ENCODE measurements at places on chromosomes 11 and 22.
A peak's percentile ranks its signal among the peaks of the same experiment; 100 is the strongest.

DNA sequence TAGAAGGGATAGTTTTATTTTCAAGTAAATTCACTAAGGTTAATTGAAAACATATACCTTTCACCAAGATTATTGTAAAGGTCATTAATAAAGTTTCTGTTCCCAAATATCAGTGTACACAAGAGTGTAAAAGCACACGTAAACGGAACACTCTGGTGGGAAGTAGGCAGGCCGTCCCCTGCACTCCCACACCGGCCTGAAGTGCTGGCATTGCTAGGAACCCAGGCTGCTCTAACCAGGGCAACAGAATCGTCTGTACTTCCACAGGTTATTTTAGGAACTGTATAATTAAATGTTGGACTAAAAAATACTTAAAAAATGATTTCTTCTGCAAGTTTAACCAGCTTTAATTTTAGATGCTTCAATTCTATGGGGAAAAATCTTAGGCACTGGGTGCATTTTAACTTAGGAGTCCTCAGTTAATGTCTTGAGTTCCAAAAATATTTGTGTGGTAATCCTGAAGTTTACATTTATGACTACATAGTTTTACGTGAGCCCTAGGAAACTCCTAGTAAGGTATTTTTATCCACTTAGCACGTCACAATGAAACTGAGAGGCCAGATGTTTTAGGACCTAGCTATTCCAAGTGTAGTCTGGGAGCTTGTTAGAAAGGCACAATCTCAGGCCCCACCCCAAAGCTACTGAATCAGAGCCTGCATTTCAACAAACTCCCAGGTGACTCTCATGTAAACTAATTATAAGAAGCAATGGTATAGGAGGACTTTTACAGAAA is 31.2 kb downstream of the KMT5B start:
- DNase-seq, result no peak

DNA sequence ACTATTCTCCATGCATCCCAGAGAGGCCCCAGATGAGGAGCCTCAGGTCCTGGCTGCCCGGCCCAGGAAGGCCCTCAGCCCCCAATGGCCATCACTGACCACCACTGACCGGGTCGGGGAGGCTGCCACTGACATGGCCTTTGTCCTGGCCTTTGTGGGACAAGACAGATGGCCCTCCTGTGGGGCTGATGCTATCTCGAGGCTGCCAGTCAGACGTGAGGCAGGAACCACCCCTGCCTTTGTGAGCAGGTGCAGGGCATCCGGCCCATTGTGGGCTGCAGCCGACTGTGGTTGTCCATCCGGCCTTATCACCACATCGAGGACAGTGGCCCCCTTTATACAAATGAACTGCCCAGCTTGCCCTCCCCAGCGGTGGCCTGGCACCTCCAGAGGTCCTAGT is 5.5 kb downstream of the GP1BB start:
- no peak for DNase-seq

DNA sequence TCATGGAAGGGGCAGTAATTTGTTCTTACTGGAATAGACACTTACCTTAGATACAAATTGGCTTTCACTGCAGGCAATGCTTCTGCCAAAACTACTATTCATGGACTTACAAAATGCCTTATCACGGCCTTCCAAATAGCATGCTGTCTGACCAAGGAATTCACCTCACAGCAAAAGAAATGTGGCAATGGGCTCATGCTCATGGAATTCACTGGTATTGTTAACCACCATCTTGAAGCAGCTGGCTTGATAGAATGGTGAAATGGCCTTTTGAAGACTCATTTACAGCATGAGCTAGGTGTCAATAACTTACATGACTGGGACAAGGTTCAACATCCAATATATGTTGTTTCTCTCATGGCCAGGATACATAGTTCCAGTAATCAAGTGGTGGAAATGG is 21.9 kb downstream of the OR5B21 start:
- no peak for DNase-seq

GRCh38 chr11:130675371-130675821 is 227.0 kb downstream of the ADAMTS15 start:
- no peak for DNase-seq

- no peak for DNase-seq
These were observed 179.2 kb upstream of the ZC3H12C start for GRCh38 chr11:109914038-109914437.

DNA sequence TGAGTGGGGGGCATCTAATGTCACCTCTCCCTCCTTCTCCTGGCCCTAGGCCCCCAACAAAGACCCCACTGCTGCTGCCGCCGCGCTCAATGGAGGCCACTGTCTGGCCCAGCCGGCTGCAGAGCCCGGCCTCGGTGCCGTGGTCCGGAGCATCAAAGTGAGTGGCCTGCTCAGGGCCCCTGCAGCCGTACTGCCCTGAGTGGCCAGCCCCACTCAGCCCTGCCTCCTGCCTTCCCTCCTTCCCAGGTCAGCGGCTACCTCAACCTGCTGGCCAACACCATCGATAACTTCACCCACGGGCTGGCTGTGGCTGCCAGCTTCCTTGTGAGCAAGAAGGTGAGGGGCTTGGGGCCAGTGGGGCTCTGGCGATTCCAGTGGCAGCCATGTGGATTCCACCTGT is 5.0 kb downstream of the SLC39A13 start:
- DNase-seq, result no peak

DNA sequence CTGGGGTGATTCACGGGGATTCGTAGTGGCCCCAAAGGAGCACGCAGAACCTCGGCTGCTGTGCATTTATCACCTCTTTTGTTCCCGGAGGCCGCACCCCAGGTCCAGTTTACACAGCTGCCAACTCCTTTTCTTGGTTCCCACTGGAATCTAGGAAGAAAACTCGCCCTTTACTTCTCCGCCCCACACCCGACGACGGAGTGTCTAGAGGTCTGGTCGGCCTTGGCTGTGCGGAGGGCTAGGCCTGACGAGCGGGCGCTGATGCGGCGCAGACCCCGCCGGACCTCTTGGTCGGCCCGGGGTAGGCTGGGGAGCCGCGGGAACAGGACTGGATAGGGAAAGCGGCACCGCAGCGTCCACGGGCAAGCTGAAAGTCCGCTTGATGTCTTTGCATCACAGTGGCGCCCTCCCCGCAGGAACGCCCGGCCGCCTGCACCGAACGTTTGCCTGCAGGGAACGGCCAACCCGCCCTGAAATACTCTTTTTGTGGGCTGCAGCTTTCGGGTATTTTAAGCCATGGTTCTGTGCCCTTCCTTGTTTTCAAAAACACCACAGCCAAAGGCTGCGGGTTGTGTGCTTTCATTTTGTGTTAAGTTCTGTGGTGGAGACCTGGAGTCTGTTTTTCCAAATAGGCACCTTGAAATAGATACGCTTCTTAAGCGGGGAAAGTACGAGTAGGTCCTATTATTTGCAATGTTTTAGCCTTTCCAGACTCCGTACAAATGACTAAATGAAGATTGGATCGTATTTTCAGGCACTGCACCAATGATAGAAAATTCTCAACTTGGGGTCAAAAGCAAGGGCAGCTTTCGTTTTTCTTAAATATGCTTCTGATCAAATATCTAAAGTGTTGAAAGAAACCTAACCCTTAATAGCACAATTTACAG is 829 bp upstream of the ZBED5 start:
- DNase-seq, result peak; percentile 4

DNA sequence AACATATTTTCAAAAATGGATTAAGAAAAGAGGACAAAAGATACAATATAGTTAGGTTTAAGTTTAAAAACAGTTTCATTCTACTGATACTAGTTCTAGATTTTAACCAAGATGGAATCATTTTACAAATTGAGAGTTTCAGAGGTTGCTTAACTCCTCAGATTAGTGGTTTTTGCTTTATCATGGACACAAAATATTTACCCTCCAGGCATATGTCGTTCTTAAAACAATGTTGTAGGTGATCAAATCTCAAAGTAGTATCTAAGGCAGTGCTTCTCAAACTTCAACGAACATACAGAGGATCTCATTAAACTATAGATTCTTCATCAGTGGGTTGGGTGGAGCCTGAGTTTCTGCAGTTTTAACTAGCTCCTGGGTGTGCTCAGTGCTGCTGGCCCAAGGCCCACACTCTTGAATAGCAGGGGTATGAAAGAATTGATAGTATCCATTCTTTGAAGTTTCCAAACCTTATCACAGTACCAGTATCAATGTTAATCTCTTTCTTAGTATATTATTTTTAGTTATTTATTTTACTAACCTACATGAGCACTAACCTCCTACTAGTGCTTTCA is 48.0 kb downstream of the YAP1 start:
- DNase-seq, result no peak

GRCh38 chr22:21961127-21961867 is 8.6 kb upstream of the PPM1F start:
- no peak for DNase-seq

All from stimulated activated CD8-positive, alpha-beta memory T cell treated with anti-CD3 and anti-CD28 coated beads, Interleukin-7, amount 100 ng/mL, for 48 hours (primary cell).